ENCODE measurements at places on chromosomes 5 and 9. TPM values are rescaled to one million over a fixed set of nuclear protein-coding genes. Genes with fewer than 3 reads are reported as not detected.

The CCDC171 gene
- total RNA-seq: 2.5 TPM

The SLC6A18 gene
- total RNA-seq: not detected

The SLC36A2 gene
- not detected for total RNA-seq

The MARVELD2 gene
- 0.26 TPM for total RNA-seq

The PCDHB7 gene
- not detected for total RNA-seq

The PKD2L2 gene
- not detected for total RNA-seq

The GARIN3 gene
- 0.09 TPM for total RNA-seq

The GLRA1 gene
- total RNA-seq: not detected

DNA sequence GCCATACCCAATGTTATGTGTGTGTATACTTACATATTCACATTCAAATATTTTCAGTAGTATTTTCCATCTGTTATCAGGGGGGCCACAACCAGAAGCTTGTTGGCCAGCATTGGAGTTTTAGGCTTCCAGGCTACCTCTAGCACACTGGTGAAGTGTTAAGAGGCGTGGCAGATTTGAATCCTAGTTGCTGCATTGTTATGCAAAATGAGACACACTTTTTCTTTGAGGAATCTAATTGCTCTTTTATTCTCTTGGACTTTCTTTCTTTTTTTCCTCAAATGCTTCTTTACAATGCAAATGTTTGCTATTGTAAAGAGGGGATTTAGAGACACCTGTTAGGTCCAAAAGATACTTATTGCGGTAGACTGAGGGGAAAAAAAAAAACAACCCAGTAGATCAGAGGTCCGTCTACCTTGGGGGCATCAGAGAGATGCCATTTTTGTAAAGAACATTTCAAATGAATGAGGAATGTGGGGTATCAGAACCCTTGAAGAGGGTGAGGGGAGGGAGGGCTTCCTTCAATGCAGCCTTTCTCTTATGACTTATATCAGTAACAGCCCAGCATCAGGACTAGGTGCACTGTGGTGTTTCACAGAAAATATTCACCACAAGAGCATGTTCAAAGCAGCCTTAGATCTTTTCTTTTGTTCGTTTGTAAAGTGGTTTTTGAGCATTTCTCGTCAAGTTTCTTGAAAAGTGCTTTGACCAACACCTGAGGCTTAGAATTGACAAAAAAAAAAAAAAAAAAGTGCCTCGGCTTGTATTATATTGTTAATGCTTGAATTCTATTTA is 3.8 kb downstream of the SMARCA2 start:
- DNase-seq: peak; percentile 66

DNA sequence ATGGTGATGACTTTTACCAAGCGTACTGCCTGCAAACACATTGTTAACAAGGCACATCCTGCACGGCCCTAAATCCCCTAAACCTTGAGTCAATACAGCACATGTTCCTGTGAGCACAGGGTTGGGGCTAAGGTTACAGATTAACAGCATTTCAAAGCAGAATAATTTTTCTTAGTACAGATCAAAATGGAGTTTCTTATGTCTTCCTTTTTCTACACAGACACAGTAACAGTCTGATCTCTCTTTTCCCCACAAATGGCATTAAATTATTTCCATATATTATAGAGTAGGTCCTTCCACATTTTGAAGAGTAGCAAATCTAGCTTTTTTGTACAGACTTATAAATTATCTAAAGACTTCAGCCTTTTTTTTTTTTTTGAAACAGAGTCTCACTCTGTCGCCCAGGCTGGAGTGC is 1.6 kb upstream of the TMEM141 start:
- DNase-seq: no peak

DNA sequence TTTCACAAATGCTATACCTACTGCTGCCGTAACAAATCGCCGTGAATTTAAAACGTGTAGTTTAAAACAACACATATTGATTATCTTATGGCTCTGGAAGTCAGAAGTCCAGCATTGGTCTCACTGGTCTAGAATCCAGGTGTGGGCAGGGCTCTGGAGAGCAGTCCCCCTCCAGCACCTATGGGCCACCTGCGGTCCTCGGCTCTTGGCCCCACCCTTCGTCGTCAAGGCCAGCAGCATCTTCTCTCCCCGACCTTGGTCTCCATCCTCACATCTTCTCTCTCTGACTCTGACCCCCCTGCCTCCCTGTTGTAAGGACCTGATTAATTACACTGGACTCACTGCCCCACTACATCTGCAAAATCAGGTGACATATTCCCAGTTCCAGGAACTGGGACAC is 106.4 kb upstream of the COL5A1 start:
- DNase-seq: no peak

GRCh38 chr9:3502560-3503398 is 23.0 kb downstream of the RFX3 start:
- DNase-seq: no peak

- DNase-seq: no peak
These were observed 486.6 kb downstream of the ARHGEF28 start for GRCh38 chr5:74112372-74113195.

GRCh38 chr5:35342664-35343063 is 112.4 kb upstream of the PRLR start:
- no peak for DNase-seq

DNA sequence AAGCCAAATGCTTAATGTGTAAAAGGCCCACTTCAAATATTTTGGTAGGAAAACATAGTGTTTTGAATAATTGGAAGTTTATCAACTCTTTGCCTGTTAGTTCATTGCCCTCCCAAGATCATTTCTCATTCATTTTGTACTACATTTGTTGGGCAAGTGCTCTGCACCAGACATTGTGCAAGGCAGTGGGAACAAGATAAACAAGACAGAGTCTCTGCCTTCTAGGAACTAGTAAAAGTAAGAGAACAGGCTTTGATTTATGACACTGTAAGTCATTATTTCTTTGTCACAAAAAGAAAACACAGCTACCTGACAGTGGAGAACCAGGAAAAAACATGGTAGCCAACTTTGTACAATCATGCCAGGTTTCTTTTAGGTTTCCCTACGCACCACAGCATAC is 63.7 kb upstream of the PAM start:
- DNase-seq: no peak

GRCh38 chr5:50415912-50416311 is 25.2 kb downstream of the EMB start:
- peak; percentile 41 for DNase-seq

- DNase-seq: no peak
These were observed 1.7 kb downstream of the PDCD1LG2 start for GRCh38 chr9:5511935-5512580.

- no peak for DNase-seq
These were observed 525.6 kb downstream of the SPATA31D1 start for GRCh38 chr9:82513976-82514735.

- DNase-seq: peak; percentile 90
These were observed at the start of gene PKD2L2 for GRCh38 chr5:137888863-137889759. Gene PKD2L2 (plus strand): TSS chr5:137889457. CDS start chr5:137889492, 35 bp downstream.

DNA sequence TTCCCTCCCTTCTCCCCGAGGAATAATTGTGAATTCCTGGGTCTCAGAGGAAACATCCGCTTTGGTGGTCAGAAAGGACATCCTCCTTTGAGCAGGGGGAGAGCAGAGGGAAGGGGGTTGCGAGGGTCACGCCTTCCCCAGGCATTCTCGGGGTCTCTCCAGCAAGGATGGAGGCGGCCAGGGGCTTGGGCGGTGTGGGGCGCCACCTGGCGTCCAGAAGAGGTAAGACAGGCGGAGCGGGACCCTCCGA is 129.1 kb downstream of the KCNIP1 start:
- DNase-seq: peak; percentile 55

DNA sequence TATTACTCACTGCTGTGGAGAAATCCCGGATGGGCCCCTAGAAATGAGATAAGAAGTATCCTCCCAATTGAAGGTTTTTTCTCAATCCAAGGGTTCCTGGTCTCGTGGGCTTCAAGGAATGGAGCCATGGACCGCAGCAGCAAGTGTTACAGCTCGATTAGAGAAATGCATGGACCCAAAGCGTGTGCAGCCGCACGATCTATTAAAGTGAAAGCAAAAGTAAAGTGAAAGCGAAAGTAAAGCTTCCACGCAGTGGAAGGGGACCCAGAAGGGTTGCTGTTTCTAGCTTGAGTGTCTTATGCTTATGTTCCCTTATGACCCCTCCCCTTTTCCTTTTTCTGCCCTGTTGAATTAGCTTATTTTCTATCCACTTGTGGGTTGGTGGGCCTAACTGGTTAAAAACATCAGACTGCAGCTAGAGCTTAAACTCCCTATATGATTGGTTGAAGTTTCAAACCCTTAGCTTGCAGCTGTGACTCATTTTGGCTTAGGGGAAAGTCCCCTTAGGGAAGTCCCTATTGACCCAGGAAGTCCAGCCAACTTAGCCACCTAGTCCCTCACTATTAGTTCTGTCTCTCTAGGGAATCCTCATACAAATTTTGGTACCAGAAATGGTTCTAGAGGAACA is 1111.8 kb downstream of the TAF11L14 start:
- peak; percentile 66 for DNase-seq

DNA sequence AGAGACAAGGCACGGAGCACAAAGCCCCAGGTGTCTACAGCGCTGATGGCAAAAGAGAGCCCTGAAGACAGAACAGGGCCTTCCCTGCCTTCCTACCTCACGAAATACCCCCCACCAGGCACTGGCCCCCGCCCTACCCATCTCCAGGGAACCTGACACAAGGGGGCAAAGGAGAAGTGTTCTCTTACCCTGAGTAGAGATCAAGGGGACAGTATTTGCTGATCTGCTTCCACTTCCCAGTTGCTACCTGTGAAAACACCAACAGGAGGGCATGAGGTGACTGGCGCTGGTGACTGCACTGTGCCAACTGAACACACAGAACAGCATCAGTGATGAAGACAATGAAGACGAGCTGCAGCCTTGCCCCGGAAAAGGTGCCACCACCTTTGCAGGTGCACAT is 27.4 kb downstream of the IPPK start:
- peak; percentile 30 for DNase-seq

- DNase-seq: no peak
These were observed 284.7 kb downstream of the SMARCA2 start for GRCh38 chr9:2299843-2300205.

- no peak for DNase-seq
These were observed 59.3 kb downstream of the CAST start for GRCh38 chr5:96721351-96721977.

- DNase-seq: no peak
These were observed 286.0 kb upstream of the TUSC1 start for GRCh38 chr9:25964239-25964638.

- DNase-seq: no peak
These were observed 7.9 kb upstream of the ZDHHC11 start for GRCh38 chr5:858726-859125.

DNA sequence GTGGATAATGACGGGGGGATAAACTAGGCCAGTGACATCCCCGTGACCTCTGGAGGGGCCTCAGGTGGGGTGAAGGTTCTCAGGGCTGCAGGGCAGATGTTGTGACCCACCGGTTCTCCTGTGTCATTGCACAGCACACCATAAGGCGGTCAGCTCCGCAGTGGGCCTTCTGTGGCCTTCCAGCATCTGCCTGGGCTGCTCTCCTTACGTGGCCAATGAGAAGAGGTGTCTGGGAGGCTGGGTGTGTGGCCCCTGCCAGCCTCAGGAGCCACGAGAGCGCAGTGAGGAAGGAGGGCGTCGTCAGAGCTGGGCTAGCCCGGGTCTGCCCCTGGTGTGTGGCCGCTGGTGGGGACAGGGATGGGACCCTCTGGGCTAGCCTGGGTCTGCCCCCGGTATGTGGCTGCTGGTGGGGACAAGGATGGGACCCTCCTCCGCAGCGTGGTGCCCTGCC is 48.7 kb downstream of the COL5A1 start:
- no peak for DNase-seq

DNA sequence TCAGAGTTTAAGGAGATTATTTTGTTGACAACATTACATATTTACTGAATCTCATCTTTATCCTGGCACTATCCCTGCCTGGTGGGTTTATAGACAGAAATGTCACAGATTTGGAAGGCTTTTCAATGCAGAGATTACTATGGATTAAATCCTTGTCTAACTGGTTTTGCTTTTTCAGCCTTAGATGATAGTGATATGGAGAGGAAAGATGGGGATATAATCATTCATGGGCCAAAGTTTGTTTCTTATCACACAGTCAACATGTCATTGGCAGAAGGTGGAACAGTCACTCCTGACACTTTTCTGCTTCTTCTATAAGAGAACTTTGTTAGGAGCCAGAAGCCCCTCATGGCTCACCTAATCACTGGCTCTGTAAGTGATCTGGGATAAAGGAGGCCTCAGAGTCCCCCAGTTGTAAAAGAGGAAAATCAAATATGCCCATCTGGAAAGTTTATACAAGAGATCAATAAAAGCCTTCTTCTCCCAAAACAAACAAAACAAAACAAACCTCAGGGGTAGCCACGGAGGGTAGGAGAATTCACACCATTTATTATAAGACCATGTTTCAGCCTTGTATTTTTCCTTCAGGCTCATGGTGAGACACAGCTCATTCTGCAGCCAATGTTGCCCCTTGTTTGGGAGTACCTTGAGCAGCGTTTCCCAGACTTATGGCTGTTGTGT is 101.2 kb downstream of the PCSK1 start:
- DNase-seq: no peak

- DNase-seq: no peak
These were observed 607 bp downstream of the UQCRQ start for GRCh38 chr5:132867046-132867451.

GRCh38 chr5:107792940-107793339 is 122.2 kb upstream of the EFNA5 start:
- no peak for DNase-seq

GRCh38 chr9:74071502-74071901 is 425.6 kb upstream of the RORB start:
- no peak for DNase-seq

GRCh38 chr5:10639846-10640368 is 76.0 kb downstream of the ANKRD33B start:
- DNase-seq: no peak

GRCh38 chr9:124639637-124640036 is 131.5 kb downstream of the NR6A1 start:
- DNase-seq: no peak

All from activated CD8-positive, alpha-beta memory T cell treated with anti-CD3 and anti-CD28 coated beads, Interleukin-2, amount 10 ng/mL, durations not matched to agents 7 days and 5 days (primary cell).